Colonic mucosa (tissue), 4 donors: ENCODE measurements at places on chromosomes 2 and 18. TPM values are rescaled to one million over a fixed set of nuclear protein-coding genes. Genes with fewer than 3 reads are reported as not detected.

GRCh38 chr18:76459687-76460350 is 35.2 kb downstream of the ZNF516 start:
- H3K27me3 ChIP-seq = no peaks in the 10 kb centered on the region
- no peak for DNase-seq
- H3K4me1 ChIP-seq = no peaks in the 10 kb centered on the region

CHRNG gene
- not detected for total RNA-seq

RGPD8 gene
- 8.6 TPM for total RNA-seq

GRCh38 chr2:231369580-231370428 is 25.7 kb upstream of the B3GNT7 start:
- H3K4me3 ChIP-seq = no peak overlapping the region
- H3K27me3 ChIP-seq = no peaks in the 10 kb centered on the region
- no peak overlapping the region for H3K27ac ChIP-seq
- no peaks in the 10 kb centered on the region for H3K36me3 ChIP-seq

FIGN gene
- 0.89 TPM for total RNA-seq

DNA sequence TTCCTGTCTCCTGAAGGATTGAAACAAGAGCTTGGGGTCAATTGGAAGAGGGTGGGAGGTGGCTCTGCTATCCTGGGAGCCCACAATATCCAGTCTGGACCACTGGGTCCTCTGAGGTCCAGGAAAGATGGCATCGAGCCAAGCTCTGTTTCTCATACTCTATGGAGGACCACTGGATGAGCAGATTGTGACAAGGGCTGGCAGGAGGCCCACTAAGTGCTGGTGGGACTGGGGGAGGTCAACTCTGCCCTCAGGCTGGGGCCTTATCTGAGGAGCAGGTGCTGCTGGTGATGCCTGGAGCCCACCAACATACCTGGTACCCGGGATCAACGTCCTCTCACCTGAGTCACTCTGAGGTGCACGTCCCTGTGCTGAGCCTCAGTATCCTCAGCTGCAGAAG is 142.4 kb downstream of the NDUFA10 start:
- H3K36me3 ChIP-seq = no peaks in the 10 kb centered on the region
- H3K27ac ChIP-seq = no peak overlapping the region
- no peak for DNase-seq
- H3K4me3 ChIP-seq = no peak overlapping the region
- H3K4me1 ChIP-seq = no peaks in the 10 kb centered on the region
- no peaks in the 10 kb centered on the region for H3K27me3 ChIP-seq

DNA sequence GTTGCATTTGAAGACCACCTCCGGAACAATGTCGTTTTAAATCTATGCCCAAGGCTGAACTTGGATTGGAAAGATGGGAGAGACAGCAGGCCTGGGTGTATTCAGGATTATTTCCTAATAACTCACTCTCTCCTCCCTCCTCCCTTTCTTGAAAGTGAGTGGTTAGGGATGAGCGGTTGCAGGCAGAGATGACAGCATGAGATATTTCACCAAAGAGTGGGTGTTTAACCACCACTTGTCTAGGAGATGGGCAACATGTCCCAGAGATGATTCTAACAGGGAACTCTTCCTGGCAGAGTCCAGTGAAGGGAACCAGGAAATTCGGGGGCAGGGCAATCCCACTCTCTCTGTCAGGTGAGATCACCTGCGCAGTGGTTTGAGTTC is 123.2 kb downstream of the KCTD1 start:
- H3K36me3 ChIP-seq = no peaks in the 10 kb centered on the region
- H3K4me1 ChIP-seq = no peaks in the 10 kb centered on the region
- no peak overlapping the region for H3K4me3 ChIP-seq
- no peak for DNase-seq

TEKT4 gene
- not detected for total RNA-seq

DNA sequence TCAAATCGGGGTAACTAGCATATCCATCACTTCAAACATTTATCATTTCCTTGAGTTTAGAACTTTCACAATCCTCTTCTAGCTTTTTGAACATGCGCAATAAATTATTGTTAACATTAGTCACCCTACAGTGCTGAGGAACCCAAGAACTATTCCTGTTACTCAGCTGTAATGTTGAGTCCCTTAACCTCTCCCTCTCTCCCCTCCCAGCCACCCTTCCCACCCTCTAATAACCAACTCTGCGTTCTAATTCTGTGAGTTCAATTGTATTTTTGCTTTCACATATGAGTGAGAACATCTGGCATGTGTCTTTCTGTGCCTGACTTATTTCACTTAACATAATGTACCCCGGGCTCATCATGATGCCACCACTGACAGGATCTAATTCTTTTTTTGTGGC is 78.6 kb upstream of the RANBP2 start:
- peaks cover 5% of the 10 kb centered on the region for H3K4me1 ChIP-seq
- no peak overlapping the region for H3K27ac ChIP-seq
- no peaks in the 10 kb centered on the region for H3K27me3 ChIP-seq

- H3K4me1 ChIP-seq = peaks cover 4% of the 10 kb centered on the region
- no peaks in the 10 kb centered on the region for H3K27me3 ChIP-seq
- no peak overlapping the region for H3K4me3 ChIP-seq
- H3K27ac ChIP-seq = no peak overlapping the region
- DNase-seq = no peak
These were observed 60.8 kb downstream of the SLC40A1 start for GRCh38 chr2:189519631-189520387.

MARS2 gene
- 8.3 TPM for total RNA-seq

- H3K4me1 ChIP-seq = peaks cover 22% of the 10 kb centered on the region
- DNase-seq = no peak
- H3K36me3 ChIP-seq = peaks cover 9% of the 10 kb centered on the region
These were observed 2.5 kb downstream of the HADHA start for GRCh38 chr2:26241928-26242436.

GRCh38 chr2:46447649-46448048 is 31.7 kb upstream of the TMEM247 start:
- no peak overlapping the region for H3K27ac ChIP-seq
- no peaks in the 10 kb centered on the region for H3K27me3 ChIP-seq
- no peaks in the 10 kb centered on the region for H3K36me3 ChIP-seq
- no peak for DNase-seq
- no peaks in the 10 kb centered on the region for H3K4me1 ChIP-seq
